IPS-NIHi11 (cell line): ENCODE measurements at places on chromosomes 7 and 10.

DNA sequence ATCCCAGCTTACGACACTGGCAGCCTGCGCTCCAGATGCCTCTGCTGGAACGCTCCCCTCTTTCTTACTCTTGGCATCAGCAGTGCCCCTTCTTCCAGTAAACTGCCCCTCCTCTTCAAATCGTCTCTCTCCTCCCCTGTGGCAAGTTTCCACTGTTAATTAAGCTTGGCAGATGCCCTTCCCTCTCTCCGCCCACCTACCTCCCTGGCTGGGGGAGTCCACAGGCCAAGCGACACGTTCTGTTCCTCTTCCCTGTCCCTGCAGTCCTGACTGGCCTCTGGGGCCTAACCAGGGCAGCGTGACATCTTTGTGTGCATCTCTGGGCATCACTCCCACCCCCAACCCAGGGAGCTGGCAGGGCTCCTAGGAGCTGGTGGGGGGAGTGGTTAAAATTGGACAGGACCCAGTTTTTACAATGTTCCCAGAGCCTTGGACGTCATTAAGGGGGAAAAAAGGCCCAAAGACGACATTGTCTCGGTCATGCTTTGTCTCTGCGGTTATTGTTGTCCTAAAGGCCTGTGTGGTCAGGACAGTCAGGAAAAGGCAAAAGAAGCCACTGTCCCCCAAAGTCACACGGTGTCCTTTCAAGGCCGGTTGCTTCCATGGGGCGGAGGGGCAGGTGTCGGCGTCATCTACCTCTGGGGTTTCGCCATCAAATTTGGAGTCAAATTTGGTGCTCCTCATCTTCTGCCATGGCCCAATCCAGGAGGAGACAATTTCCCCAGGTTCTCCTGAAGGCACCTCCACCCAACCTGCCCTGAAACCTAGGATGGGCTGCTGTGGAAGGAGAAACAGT, 54.2 kb downstream of the DLG5 start:
- no peak for DNase-seq

- no peak for DNase-seq
Measured at GRCh38 chr10:61378865-61379264, 74.3 kb downstream of the TMEM26 start.

DNA sequence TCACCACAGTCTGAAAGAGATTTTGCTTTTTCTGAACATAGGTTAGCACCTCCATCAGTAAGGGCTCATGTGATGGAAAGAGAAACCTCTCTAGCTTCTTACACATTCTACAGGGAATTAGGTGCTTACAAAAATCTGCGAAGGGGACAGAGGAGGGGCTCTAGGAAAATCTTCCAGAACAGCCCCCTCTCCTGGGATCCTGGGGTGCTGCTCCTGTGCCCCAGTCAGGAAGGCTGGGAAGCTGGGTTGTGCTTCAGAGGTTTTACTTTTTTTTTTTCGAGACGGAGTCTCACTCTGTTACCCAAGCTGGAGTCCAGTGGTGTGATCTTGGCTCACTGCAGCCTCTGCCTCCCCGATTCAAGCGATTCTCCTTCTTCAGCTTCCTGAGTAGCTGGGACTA, 7.5 kb upstream of the FAM171A1 start:
- DNase-seq: peak; percentile 31

- no peak for DNase-seq
Measured at GRCh38 chr7:495761-496321, 23.8 kb downstream of the PDGFA start.

DNA sequence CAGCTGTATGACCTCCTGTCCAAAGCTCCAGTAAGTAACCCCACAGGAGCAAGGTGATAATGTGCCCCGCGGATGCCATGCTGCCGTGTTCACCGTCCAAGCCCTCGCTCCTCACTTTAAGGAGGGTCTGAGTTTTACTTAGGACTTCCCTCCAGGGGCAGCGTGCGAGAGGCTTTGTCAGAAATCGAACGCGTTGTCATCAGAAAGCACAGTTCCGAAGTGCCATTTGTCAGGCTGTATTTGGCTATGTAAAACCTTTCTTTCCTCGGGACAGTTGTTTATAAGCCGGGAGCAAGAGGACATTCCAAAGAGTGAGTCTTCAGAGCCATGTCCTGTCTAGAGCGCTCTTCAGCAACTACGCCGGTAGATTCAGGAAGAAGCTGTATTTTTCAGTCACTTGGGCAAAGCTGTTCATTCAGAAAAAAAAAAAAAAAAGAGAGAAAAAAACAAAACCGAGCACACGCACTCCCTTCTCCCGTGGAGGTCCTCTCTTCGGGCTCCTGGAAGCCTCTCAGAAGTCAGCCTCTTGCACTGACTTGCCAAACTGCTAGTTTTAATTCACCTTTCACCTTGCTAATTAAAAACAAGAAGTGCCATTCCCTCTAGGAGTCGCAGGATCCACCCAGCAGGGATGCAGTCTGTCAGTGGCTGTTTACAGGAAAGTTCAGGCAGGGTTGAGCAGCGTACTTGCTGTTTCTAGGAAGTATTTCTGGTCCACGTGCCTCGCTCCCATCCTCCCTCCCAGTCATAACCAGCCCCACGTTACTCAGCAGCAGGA, at the start of gene SEMA3E:
SEMA3E (minus strand) TSS at position 676 of the 778 bp plus-strand sequence.
- peak; percentile 38 for DNase-seq

GRCh38 chr10:123517426-123517825, 148.7 kb upstream of the GPR26 start:
- no peak for DNase-seq

GRCh38 chr7:63925626-63926460, 72.8 kb upstream of the ZNF722 start:
- DNase-seq: no peak

GRCh38 chr10:121624836-121625486, 26.7 kb upstream of the FGFR2 start:
- DNase-seq: no peak

DNA sequence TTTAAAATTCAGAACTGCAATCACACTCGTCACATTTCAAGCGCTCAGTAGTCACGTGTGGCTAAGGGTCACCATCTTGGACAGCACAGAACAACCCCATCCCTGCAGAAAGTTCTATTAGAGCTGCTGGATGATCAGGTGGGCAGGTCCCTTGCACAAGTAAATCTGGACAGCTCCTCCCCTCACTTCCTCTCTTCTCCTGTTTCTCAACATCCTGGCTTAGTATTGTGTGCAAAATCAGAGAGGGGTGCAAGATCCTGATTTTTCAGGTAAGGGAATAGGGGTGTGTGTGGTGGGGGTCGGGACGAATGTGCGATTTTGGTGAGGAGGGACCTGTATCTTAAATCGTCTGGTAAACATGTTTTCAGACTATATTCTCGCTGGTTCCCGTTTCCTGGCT, at the start of gene GIMAP4:
GIMAP4 (plus strand) TSS at position 222 of the 400 bp plus-strand sequence. CDS start 2,512 bp downstream, outside the sequence.
- DNase-seq: no peak

- no peak for DNase-seq
Measured at GRCh38 chr7:94050046-94050445, 45.9 kb upstream of the BET1 start.

- no peak for DNase-seq
Measured at GRCh38 chr7:77529279-77529678, 7.8 kb upstream of the PTPN12 start.

GRCh38 chr10:71712572-71713134, 6.9 kb downstream of the C10orf105 start:
- no peak for DNase-seq

DNA sequence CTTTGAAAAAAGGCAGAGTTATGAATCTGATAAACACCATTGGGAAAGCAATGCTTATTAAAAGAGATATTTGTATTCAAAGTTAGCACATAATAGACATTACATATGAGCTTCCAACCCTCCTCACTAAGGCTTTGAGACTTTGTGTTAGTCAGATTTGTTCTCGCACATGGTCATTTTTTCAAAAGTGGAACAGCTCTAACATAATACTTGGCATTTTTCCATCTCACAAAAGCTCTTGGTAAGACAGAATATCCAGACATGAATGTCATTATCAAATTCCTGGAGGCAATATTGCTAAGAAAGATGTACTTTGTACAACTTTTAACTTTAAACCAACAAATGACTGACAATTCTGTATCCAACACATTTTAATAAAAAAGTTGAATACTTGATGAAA, 292.4 kb upstream of the SMIM30 start:
- DNase-seq: no peak

GRCh38 chr7:40099837-40100236, 34.6 kb downstream of the MPLKIP start:
- DNase-seq: no peak

DNA sequence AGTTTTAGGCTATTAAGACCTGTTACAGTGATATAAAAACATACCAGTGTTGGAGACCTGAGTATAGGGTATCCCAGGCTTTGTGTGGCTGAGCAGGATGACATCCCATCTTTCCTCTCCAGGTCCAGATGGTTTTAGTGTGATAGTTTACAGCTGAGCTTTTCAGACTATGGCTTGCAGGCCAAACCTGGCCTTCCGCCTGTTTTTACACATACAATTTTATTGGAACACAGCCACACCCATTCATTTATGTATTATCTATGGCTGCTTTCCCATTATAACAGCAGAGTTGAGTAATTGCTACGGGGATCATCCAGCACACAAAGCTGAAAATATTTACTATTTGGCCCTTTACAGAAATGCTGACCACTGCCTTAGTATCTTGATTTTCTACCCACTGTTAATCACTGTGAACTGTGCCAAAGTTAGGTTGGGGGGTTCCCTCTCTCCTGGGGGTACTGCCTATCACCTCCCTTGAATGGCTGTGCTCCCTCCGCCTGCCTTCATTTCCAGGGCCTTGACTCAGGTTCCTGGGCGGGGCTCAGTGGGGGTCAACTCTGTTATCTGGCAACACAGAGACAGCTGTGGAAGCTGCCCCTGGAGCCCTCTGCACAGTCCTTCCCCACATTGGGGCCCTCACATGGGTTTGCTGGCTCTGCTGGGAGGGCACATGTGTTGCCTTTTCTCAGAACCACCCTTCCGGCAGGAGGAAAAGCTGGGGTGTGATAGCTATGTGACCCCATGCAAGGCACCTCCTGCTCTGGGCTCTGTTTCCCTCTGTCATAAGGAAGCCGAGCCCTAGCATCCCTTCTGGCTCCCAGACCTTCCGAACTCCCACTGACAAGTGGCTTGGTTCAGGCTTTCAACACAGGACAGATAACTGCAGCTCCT, 40.3 kb upstream of the SH2D4B start:
- no peak for DNase-seq

DNA sequence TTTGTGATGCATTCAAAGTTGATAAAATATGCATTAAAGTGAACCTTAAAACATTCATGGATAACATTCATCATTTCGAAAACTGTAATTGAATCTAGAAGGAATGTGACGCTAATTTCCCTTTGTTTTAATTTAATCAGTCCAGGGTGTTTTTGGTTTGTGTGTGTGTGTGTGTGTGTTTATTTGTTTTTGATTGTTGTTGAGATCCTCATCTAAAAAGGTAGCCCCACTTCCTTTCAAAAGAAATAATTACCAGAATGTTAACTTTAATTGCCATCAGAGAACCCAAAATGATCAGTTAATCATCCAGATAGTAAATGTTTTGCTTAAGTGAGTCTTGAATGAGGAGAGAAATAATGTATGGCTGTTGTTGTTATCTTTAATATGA, 74.5 kb upstream of the PTPRZ1 start:
- no peak for DNase-seq

DNA sequence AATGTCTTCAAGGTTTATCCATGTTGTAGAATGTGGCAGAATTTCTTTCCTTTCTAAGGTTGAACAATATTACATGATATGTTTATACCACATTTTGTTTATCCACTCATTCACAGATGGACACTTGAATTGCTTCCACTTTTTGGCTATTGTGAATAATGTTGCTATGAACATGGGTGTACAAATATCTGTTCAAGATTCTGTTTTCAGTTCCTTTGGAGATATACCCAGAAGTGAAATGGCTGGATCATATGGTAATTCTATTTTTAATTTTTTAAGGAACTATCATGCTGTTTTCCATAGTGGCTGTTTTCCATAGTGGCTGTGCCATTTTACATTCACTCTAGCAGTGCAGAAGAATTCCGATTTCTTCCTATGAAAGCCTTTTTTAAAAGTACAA, 194.7 kb upstream of the GRB10 start:
- no peak for DNase-seq

DNA sequence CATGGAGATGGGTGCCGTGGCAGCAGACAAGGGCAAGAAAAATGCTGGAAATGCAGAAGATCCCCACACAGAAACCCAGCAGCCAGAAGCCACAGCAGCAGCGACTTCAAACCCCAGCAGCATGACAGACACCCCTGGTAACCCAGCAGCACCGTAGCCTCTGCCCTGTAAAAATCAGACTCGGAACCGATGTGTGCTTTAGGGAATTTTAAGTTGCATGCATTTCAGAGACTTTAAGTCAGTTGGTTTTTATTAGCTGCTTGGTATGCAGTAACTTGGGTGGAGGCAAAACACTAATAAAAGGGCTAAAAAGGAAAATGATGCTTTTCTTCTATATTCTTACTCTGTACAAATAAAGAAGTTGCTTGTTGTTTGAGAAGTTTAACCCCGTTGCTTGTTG, 25.9 kb downstream of the BAG3 start:
- no peak for DNase-seq

- DNase-seq: no peak
Measured at GRCh38 chr7:152967958-152968357, 208.4 kb downstream of the ACTR3B start.

- no peak for DNase-seq
Measured at GRCh38 chr10:88421590-88421989, 161.5 kb downstream of the RNLS start.

- DNase-seq: no peak
Measured at GRCh38 chr10:71597821-71598498, 121.6 kb downstream of the C10orf105 start.

- DNase-seq: no peak
Measured at GRCh38 chr7:87106974-87107612, 45.2 kb upstream of the DMTF1 start.

DNA sequence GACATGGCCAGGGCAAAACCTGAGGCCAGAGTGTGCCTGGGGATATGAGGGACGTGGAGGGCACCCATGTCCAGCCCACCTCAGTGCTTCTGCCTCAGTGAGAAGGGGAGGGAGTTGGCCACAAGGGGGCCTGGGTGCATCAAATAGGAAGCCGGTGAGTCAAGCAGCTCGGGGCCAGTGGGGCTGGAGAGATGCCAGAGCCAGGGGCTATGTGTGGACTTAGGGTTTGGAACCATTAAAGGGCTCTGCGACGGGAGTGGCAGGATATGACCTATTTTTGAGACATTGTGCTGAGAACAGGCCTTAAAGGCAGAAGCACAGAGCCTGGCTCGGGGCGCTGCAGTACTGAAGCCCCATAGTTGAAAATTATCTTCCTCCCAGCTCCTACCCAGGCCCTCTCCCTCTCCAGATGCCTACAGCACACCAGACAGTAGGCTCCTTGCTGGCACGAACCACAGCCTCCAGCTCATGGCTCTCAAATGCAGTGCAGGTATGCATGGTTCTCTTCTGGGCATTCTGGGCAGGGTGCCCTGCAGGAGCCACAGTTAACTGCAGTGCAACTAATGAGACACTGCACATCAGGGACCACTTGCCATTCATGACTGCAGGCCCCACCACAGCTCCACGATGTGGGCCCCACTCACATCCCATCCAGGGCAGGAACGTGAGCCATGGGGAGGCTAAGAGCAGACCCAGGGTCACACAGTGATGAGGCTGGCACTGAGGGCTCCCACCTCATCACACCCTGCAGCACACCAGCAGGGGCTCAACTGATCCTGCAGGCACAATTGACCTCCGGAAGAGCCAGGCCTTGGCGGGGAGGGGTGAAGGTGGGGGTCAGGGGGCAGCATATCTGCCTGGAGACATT, 7.2 kb upstream of the PGAM2 start:
- peak; percentile 84 for DNase-seq

- DNase-seq: no peak
Measured at GRCh38 chr10:1293157-1293556, 237.0 kb downstream of the WDR37 start.

GRCh38 chr10:47018026-47018735, 107.0 kb downstream of the PTPN20 start:
- no peak for DNase-seq

GRCh38 chr10:48519481-48520183, 85.2 kb downstream of the ARHGAP22 start:
- DNase-seq: no peak
